Right lobe of liver (tissue), 6 donors: ENCODE measurements at places on chromosomes 5 and 9. TPM values are rescaled to one million over a fixed set of nuclear protein-coding genes. Genes with fewer than 3 reads are reported as not detected.

HOMER1 gene
- total RNA-seq = 1.3 TPM

GRCh38 chr5:150312518-150312917 is 9.8 kb upstream of the ARSI start:
- no peak for DNase-seq

- DNase-seq = no peak
Observed at GRCh38 chr9:104974053-104974962, 46.4 kb upstream of the ABCA1 start.

OR13C5 gene
- not detected for total RNA-seq

GRCh38 chr9:38008168-38009034 is 60.6 kb downstream of the SHB start:
- DNase-seq = peak; percentile 83

DNA sequence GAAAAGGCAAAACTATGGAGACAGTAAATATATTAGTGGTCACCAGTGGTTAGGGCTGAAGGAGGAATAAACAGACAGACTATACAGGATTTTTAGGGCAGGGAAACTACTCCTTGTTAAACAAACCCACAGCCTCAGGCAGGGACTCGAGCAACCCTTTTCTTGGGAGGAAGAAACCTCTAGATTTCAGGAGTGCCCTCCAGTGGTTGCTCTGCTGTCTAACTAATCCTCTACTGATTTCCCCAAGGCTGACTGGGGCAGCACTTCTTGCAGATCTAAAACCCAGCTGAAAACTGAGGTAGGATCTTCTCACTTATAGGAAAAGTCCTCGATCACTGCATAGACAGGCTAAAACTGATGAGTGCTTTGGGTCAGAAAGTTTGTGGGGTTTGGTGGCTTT is 176.8 kb downstream of the ISOC1 start:
- no peak for DNase-seq

GRCh38 chr9:93653760-93654159 is 77.4 kb downstream of the PHF2 start:
- DNase-seq = peak; percentile 31

DDX4 gene
- total RNA-seq = not detected

DNA sequence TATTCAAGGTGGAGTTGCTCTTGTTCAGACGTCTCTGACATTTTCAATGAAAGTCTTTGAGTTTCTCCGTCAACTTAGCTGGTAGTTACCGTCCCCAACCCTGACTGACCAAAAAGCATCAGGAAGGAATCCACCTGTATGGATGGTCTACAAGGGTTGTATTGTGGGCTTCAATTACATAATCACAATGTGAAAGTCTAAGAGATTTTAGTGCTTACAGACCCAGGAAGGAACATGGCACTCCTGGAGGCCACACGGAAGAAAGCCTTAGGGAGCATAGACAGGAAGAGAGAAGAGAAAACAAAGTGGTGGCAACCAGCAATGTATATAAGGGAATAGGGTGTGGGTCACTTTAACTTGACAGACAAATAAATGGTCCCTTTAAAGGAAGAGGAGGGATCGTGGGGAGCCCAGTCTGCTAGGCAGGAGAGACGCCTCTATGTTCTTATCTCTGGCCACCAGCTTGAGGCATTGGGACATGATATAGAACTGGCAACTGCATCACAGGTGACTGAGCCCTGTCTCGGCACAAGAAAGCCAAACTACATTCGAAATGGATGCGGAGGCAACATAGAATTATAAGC is 80.4 kb downstream of the ALDH7A1 start:
- no peak for DNase-seq

DNA sequence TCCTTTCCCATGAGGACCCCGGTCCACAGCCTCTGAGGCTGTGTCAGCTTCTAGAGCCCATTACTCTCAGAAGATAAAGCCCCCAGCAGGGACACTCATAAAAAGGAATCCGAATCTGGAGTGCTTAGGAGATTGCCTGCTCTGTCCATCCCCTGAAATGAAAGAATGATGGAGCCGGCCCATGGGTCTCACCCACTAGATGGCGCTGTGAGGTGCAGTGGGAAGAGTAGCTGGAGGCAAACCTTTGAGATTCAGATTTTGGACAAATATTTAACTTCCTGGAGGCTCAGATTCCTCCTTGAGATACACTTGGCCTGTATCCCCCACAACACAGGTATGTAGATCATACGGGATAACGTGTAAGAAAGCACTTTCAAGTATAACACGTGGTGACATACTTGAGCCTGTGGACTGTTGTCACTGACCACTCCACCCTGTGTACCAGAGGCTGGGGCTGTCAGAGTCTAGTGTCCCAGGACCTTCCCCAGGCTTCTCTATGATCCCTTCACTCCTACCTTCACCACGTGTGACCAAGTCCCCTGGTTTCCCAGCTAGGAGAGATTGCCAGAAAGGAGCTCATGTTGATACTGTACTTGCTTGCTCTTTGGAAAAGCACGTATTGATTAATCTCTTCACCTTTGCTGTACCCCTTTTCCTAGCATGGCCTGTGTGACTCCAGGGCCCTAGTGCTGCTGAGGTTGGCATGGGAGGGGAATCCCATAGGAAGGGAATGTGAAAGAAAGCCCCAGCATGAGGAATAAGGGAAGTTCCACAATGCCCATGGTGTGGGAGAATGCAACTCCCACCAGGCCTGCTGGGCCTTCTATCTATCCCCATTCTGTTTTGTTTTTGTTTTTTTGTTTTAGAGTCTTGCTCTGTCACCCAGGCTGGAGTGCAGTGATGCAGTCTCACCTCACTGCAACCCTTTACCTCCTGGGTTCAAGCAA is 32.1 kb downstream of the TRMO start:
- peak; percentile 47 for DNase-seq

GRCh38 chr5:52910071-52910470 is 79.1 kb upstream of the ITGA2 start:
- no peak for DNase-seq

DNA sequence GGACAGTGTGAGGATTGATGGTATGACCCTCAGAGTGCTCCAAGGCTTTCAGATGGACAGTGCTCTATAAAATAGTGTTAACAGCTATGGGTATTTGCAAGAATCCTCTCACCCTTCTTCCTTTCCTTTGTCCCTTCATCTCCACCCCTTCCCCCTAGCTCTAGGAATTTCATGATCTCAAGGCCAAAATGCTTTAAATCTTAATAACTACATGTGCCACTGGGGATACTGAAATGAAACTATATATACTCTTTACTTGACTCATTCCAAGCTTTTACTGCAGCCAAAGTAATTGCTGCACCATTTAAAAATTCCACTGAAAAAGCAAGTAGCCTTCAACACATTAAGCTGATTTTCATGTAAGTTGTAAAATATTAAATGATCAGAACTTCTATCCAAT is 361.6 kb upstream of the SLC30A5 start:
- DNase-seq = no peak

GRCh38 chr5:119379942-119380547 is 24.2 kb downstream of the TNFAIP8 start:
- DNase-seq = no peak

DNA sequence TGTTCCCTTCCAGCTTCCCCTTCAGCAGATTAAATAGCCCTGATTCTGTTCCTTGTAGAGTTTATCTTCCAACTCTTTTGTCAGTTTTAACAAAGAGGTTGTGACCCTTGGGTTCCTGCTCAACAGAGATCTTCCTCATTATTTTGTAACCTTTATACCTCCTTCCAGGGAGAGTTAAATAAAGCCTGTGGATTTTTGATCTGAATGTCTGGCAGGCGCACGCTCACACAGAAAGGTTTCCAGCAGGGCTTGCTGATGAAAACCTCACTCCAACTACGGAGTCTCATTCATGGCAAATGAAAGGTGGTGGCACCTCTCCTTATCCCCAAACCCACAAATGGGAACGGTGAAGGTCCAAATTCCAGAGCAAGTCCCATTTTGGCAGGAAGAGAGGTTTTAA is 129.0 kb downstream of the SREK1 start:
- DNase-seq = no peak

DNA sequence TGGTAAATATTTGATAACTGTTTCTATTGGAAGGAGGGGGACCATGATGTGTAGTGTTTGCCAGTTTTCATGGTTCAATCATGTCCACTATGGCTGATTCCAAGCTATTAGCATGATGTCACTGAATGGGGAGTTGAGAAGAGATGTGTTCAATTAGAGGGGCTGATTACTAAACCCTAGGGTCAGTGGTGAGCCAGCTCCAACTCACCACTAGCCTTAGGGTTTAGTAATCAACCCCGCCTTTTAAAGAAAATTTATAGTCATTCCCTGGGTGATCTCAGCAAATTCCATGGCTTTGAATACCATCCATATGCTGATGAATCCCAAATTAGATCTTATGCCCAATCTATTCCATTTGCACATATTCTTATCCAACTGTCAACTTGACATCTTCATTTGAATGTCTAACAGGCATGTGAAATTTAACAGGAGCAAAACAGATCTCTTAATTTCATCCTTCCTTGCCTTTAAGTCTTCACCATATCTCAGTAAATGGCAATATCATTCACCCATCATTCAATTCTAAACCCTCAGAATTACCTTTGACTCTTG is 98.8 kb downstream of the GCNT1 start:
- DNase-seq = no peak

DNA sequence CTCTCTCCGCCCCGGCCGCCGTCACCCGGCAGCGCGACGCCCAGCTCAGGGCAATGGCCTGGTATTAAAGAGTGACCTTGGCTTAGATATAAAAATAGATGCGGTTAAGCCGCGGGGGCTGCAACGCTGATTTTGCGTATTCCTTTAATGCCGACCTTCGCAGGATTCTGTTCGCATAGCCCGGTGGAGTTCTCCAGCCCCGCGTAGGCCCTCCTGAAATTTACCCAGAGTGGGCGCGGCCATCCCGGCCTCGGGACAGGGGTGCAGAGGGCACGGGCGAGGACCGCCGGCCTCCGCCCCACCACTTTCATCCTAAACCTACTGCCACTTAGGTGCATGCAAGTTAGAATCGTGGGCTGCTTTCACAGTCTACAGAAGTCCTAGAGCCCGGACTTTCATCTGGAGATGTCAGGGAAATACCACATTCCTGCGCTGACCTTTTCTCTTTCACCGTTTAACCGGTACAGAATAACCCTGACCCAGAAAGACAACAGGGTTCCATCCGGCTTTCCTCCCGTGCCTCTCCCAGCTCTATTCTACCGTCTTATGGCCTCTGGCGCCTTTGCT is 492 bp upstream of the FAM169A start:
- DNase-seq = no peak

NPR3 gene
- 0.98 TPM for total RNA-seq

GRCh38 chr9:98879094-98879962 is 64.4 kb upstream of the COL15A1 start:
- DNase-seq = no peak

SH3PXD2B gene
- total RNA-seq = 6.8 TPM

GRCh38 chr5:88657136-88657535 is 225.8 kb downstream of the MEF2C start:
- DNase-seq = no peak

SH3GL2 gene
- not detected for total RNA-seq

C8G gene
- total RNA-seq = 743 TPM

TMEM8B gene
- 4.7 TPM for total RNA-seq

ZMAT2 gene
- total RNA-seq = 13.7 TPM

BTNL8 gene
- 0.32 TPM for total RNA-seq

GRCh38 chr5:139268364-139269202 is 25.0 kb upstream of the MATR3 start:
- no peak for DNase-seq

TSSK1B gene
- not detected for total RNA-seq

GRCh38 chr5:143168171-143168741 is 235.2 kb downstream of the NR3C1 start:
- DNase-seq = no peak

DNA sequence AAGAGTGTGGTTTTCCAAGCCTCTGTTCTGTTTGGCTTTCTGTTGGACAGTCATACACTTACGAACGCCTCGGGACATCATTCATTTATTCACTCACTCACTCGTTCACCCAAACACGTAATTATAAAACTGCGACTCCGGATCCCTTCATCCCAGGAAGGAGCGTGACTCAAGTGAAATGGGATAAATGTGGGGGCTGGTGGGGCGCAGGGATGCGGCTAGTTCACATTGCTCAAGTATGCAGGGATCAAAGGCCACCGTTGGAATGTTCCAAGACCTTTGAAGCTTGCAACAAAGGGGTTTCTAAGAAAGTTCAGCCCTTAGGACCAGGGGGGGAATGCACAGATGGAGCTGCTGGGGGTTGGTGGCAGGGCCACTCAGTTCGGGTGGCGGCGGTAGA is 64.2 kb downstream of the CFAP77 start:
- no peak for DNase-seq

- DNase-seq = no peak
Observed at GRCh38 chr5:143019157-143019556, 249.0 kb downstream of the ARHGAP26 start.

GRCh38 chr5:16615741-16616535 is 859 bp downstream of the RETREG1 start:
- no peak for DNase-seq

GRCh38 chr5:90488791-90489190 is 14.1 kb downstream of the POLR3G start:
- no peak for DNase-seq

GTF2H2C gene
- 12.0 TPM for total RNA-seq

DNA sequence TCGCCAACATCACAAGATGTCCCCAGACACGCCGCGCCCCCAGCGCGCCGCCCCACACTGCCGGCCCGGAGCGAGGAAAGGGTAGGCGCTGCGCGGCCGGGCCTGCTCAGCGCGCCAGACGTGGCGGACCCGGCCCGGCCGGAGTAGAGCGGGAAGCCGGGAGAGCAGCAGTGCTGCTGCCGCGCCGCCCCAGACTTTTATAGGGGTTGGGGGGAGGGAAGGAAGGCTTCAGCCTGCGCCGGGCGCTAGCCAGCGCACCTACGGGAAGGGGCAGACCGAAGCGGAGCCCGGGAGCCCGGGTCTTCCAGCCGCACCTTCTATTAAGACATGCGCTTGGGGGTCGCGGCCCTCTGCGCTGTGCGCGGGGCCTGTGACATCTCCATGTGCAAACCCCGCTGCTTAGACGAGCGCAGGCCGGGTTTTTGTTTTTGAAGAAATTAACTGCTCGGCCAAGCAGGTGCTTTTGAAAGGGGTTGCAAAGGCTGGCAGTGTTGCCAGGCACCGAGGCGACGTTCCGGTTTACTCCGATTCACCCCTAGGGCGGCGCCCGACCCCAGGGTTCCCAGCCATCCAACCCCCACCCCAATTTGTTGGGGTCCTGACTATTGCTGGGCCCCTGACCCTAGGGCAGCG is 353 bp upstream of the PAX5 start:
- DNase-seq = peak; percentile 53
